ENCODE measurements at places on chromosomes 3 and 15. TPM values are rescaled to one million over a fixed set of nuclear protein-coding genes. Genes with fewer than 3 reads are reported as not detected.

DNA sequence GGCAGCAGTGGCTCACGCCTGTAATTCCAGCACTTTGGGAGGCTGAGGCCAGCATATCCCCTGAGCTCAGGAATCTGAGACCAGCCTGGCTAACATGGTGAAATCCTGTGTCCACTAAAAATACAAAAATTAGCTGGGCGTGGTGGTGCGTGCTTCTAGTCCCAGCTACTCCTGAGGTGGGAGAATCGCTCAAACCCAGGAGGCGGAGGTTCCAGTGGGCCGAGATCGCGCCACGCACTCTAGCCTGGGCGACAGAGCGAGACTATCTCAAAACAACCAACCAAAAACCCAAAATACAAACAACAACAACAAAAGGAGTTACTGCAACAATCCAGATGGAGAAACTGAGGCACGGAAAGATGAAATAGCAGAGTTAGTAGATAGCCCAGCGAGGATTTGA is 35.4 kb downstream of the SAXO2 start:
- no peak for DNase-seq

DNA sequence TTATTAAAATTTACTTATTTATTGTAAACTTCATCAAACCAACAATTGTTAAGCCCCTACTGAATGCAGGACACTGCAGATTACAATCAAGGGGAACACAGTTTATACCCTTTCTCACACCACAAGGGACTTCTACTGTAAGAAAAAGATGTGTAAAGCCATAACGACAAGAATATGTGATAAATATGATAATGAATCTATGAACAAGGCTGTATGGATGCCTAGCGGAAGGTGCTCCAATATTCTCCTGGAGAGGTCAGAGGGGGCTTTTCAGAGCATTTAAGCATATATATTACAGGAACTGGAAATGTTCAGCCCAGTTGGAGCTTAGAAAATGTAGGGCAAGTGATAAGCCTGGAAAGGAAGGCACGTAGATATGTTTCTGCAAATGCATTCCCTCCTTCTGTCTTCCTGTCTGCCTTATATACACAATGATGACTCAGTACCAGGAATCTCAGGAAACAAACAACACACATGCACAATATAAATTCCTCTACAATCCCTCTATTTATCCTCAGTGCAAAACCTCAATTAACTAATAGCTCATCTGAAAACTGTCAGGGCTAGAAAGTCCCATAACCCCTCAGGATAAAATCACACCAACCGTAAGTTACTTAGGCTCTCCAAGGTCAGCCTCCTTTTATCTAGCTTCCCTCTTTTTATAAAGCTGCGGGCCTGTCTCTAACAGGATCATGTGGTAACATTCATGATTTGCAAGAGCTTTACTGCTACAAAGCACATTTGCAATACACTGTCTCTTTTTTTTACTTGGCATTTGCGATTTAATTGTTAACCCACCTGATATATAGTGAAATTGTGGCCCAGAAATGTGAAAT is 393.1 kb downstream of the LPP start:
- peak; percentile 87 for DNase-seq

- no peak for DNase-seq
Observed at GRCh38 chr3:196165850-196166249, 45.4 kb downstream of the ZDHHC19 start.

- no peak for DNase-seq
Observed at GRCh38 chr3:4225005-4225471, 78.1 kb upstream of the SETMAR start.

GRCh38 chr15:95286352-95286880 is 1044.1 kb upstream of the NR2F2 start:
- DNase-seq = peak; percentile 38

- peak; percentile 88 for DNase-seq
Observed at GRCh38 chr3:129651435-129652202, 45.1 kb upstream of the PLXND1 start.

DNA sequence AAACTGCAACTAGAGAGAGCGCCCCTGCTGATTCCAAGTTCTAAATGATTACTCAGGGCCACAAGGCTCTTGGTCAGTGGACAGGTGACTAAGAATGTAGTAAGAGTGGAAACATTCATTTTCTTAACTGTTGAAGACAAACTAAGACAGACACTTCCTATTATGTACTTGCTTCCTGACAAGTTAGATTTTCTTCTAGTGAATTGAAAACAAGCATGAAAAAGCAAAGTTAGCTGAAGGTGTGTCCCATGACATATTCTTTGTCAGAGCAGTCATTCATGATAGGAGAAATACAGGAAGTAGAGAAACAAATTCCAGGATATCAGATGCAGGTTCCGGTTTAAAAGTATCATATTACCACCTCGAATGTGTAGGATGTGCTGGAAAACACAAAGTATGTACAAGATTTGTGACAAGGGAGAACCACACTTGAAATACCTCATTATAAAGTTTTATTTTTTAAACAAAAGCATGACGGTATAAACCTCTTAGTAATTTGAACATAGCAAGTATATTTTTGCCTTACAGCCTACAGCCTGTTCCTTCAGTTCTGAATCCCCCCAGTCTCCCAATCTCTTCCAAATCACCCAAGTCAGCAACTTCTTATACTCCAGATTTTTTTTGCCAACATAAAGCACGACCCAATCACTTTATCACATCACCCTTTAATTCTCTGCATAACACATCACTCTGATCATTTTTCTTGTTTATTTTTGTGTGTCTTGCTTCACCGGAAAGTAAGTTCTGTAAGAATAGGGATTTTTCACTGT is 6.2 kb downstream of the TSPAN3 start:
- peak; percentile 86 for DNase-seq

DNA sequence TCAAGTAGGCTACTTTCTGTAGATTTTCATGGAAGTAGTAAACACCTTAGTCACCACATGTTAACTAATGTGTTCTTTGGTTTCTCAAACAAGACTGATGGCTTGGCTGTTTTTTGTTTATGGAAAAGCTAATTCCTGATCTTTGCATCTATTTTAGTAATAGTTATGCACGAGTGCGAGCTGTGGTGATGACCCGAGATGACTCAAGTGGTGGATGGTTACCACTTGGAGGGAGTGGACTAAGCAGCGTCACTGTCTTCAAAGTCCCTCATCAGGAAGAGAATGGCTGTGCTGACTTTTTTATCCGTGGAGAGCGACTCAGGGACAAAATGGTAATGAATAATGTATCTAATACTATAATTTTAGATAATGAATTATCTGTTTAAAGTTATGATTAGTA is 46.6 kb downstream of the SPRED1 start:
- no peak for DNase-seq

DNA sequence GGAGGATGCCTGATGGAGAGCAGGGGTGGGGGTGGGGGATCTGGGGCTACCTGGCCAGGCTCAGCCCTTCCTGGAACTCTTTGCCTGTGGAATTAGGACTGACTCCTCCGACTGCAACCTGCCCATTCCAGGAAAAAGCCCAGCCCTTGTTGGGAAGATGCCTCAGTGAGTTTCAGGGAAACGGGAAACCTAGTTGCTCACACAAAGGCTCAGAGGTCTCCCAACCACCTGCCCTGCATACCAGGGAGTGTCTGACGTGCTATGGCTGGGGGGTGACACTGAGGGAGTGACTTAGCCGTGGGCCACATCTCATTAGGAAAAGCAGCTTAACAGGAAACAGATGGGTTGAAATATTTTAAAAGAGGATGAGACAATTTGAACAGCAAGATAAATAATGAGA is 27.9 kb downstream of the CYP8B1 start:
- no peak for DNase-seq

DNA sequence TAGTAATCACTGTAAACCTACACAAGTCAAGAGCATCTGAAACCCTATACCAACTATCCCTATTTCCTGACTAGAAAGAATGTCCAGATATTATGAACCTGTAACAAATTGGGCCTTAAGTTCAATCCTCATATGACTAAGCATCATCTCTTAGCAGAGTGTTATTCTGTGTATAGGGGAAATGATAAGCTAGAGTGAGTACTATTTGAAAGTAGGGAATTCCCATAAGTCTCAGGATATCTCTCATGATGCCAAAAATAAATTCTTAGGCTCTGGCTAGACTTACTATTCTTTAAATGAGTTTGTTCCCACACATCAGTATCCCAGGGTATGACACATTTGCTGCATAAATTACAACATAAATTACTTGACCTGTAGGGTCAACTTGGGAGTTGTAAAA is 15.3 kb downstream of the MRPL47 start:
- peak; percentile 36 for DNase-seq

DNA sequence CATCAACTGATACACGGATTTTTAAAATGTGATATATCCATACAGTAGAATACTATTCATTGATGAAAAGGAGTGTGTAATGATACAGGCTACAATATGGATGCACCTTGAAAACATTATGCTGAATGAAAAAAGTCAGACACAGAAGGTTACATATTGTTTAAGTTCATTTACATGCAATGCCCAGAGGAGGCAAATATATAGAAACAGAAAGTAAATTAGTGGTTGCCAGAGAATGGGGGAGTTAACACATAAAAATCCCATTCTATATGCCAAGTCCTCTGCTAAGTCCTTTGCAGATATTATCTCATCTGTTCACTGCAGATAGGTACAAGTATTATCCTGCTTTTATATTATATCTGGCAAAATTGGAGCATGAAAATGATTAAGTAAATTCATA is 22.1 kb upstream of the CDIN1 start:
- DNase-seq = no peak

DNA sequence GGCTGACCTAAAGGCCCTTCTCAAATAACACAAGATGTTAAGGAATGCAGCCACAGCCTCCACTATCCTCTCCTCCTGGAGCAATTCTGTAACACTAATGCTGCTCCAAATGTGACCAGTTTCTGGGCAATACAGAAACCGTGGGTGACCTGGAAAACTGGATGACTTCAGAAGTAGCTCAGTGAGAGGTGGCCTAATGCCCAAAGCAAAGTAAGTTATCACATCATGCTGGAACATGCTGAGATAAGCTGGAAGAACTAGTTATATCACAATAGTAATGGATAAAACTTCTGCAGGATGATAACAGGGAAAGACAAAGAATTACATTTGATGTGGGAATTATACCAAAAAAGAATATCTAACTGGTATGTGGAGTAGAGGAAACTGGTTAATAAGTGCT is 72.0 kb downstream of the DHX30 start:
- DNase-seq = no peak

- DNase-seq = no peak
Observed at GRCh38 chr15:44662478-44663409, 718 bp downstream of the SPG11 start.

GRCh38 chr3:37800022-37800551 is 61.6 kb upstream of the CTDSPL start:
- no peak for DNase-seq

Gene SLC28A1
- not detected for total RNA-seq

Gene ZIC4
- total RNA-seq = not detected

Gene SERINC4
- not detected for total RNA-seq

Gene ATP10A
- not detected for total RNA-seq

Gene FBXW12
- total RNA-seq = not detected

Gene PLSCR5
- not detected for total RNA-seq

Gene CCR2
- total RNA-seq = not detected

Gene GPR156
- 0.27 TPM for total RNA-seq

Gene SPATA12
- total RNA-seq = 0.14 TPM

Gene SIDT1
- total RNA-seq = not detected

Data from endothelial cell of umbilical vein (primary cell).